GM12878 (cell line): ENCODE measurements at places on chromosomes 2 and 18.

GRCh38 chr2:21772624-21773023, 648.9 kb downstream of the TDRD15 start:
- DNase-seq = no peak

GRCh38 chr2:41400088-41400665, 647.6 kb upstream of the PKDCC start:
- no peak for DNase-seq

DNA sequence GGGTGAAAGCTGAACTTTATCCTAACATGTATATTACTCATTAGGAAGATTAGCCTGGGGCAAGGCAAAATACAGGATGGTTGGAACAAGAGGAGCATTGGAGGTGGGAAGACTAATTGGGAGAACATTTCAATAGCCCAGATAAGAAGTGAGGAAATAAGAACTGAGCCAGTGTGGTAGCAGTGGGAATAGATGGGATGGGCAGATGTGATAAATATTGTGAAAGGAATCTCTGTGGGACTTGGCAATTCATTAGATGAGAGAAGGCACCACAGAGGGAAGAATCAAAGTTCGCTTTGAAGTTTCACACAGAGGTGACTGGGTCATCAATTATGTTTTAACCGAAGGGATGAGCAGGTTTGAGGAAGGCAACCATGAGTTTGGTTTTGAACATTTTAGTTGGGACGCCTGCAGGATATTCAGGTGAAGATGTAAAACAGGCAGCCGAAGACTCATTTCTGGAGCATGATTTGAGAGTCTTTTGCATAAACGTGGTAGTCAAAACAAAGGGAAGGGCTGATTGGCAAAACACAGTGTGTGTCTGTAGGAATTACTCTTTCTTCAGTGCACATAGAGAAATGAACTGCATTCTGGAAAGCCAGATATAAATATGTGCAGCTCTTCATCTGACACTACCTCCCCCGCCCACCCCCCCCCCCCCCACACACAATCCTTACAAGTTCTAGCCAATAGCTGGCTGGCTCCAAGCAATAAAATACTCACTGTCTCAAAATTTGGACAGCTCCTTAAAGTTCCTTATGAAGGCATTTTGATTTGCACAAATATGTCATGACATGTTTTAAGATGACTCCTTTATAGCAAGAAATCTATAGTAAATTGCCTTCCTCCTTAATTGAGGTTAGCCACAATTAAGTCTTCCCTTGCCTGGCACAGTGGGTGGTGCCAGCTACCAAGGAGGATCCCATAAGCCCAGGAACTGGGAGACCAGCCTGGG, 1.9 kb upstream of the SLC1A4 start:
- peak; percentile 68 for DNase-seq

- DNase-seq = no peak
Measured at GRCh38 chr2:196442211-196442610, 197.3 kb upstream of the CCDC150 start.

DNA sequence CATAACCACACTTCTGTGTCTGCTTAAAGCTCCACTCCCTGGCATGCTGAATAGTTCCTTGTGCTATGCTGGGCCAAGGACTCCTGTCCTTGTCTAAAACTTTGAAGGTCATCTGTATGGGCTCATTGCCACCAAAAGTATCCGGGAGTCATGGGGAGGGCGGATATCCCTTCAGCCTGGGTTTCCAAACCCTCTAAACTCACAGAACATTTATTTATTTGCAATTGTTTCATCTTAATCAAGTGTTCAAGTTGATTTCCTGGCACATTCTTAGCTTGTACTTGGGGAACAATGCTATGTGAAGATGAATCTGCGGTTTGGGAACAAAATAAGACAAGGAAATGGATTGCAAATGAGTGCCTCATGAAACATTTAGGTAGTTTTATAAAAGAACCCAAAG, 1.8 kb downstream of the NOSTRIN start:
- no peak for DNase-seq

DNA sequence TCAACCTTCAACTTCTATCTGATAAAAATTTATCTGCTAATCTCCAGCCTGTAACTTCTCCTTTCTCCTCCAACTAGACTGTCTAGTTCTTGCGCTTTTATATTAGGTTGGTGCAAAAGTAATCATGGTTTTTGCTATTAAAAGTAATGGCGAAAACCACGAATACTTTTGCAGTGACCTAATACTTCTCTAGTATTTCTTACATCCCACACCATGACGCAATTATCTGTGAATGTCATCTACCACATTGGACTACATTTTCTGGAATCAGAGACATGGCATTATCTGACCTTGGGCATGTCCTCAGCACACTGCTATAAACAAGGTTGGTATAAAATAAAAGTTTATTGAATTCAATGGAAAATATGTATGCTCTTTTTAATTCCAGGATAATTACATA, 370.2 kb upstream of the LYPD1 start:
- no peak for DNase-seq

DNA sequence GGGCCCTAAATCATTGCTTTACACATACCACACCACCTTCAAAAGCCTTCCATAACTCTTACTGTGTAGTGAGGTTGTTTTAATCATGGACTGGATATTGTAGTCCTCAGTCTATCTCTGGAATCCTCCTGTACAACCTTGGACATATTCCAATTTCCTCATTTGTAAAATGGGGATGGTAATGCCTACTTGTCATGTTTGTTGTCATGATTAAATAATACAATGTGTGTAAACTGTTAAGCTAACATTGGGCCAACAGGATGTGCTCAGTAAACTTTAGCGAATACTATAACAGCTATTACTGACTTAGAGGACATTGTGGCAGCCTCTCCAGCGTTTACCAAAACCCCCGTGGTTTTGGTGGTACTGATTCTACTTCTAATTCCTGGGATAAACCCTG, 74.7 kb upstream of the PTPRM start:
- DNase-seq = no peak

- no peak for DNase-seq
Measured at GRCh38 chr2:63662028-63662804, 73.5 kb downstream of the MDH1 start.

DNA sequence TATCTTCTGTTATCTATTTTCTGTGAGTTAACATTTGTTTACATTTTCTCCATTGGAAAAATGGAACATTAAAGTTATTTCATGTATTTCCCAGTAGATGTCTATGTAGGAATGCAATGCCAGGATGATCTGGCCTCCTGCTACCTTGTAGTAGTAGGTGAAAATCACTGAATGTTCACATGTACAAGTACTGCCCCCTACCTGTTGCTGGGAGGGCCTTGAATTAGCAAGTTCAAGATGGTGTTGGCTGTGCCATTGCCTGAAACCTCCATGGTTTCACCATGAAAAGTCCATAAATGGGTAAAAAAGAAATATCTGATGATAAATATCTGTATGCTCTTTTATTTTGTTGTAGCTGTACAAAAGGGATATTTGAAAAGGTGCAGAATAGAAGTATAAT, 30.7 kb downstream of the XRCC5 start:
- DNase-seq = no peak

GRCh38 chr2:98241592-98241991, 104.7 kb upstream of the CNGA3 start:
- DNase-seq = no peak

DNA sequence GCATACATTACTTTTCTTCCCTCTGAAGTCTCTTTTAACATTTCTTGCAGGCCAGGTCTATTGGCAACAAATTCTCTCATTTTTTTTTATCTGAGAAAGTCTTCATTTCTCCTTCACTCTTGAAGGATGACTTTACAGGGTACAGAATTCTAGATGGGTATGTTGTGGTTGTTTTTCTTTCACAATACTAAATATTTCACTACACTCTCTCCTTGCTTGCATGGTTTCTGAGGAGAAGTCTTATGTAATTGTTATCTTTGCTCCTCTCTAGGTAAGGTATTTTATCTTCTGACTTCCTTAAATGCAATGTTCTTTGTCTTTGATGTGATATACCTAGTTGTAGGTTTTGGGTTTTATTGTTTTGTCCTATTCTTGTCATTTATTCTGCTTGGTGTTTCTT, 371.1 kb downstream of the FIGN start:
- no peak for DNase-seq

DNA sequence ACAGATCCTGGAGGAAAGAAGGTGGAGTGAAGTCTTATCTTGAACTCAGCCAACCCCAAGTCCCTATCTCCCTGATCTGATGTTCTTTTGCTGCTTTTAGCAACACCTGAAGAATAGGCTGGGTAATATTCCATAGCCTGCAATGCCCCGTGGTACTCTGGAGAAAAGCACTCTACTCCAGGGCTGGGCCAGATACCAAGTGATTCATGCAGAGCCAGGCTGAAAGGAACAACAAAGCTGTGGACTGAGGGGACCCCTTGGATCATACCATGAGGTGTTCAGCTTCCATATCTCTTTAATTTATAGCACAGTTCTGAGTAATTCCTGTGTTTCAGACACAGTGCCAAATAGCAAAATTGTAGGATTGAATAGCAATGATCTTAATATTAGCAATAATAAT, 130.6 kb downstream of the NXPH2 start:
- no peak for DNase-seq

DNA sequence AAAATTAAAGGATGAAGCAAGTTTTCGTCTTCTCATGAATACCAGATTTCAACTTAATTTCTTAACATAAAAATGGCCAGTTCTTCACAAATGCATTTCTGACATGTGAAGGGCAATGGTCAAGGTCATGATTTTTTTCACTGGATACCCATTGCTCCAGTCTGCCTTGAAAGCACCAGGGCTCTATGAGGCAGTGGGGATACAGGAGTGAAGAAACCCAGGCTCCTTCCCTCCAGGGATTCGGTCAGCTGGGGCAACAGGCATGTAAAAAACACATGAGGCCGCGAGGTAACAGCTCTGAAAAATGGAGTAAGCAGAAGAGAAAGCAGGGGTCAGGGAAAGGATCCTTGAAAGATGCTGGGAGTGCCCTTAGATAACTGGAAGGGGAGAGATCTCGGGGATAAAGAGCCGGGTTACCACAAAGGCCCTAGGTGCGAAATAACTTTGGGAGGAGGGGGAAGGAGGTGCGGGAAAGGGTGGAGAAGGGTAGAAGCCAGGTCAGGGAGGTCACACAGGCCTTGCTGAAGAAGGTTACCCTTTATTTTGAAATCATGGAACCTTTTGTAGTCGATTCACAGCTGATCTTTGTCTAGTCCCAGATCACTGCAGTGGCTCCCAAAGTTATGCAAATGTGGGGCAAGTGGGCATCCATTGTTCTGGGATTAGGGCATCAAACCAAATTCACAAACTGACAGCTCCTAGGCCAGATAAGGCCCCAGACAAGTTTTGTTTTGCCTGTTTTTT, 5.2 kb upstream of the SPRED2 start:
- no peak for DNase-seq

DNA sequence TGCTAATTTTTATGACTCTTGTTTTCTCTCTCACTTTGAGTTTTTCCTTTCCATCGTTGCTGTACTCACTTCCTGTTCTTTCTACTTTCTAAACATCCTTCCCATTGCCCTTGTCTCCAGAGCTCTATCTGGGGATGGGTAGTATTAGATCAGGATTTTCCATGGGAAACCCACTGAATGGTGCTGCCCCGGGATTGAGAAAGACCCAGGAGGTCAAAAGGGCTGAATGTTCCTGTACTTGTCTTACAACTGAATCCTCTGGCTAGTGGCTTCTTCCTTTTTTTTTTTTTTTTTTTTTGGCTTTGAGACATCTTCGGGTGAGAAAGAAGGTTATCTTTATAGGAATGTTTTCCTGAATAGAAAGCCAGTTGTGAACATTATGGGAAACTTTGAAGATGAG, 364.8 kb upstream of the SLC14A2 start:
- no peak for DNase-seq

- no peak for DNase-seq
Measured at GRCh38 chr2:70043252-70043875, 43.9 kb upstream of the PCBP1 start.

- no peak for DNase-seq
Measured at GRCh38 chr18:25648716-25649260, 296.8 kb upstream of the ZNF521 start.

GRCh38 chr2:190181123-190181669, 118.7 kb upstream of the MSTN start:
- no peak for DNase-seq

DNA sequence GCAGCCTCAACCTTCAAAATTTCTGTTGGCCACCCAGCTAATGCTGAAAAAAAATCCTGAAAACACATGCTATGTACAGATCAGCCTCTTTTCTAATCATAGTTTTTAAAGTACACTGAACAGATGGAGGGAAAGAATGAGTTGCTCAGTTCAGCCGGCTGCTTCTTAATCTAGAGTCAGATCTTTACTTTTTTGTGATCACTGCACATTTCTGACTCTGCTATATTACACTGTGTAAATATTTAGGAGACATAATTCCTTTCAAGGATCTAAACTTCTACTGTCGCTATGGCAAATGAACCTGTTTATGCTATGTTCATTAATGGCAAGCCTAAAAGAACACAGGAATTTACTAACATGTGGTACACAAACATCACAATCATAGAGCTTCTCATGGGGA, 114.2 kb downstream of the SRBD1 start:
- DNase-seq = no peak

- no peak for DNase-seq
Measured at GRCh38 chr2:156147594-156148330, 184.8 kb downstream of the NR4A2 start.

GRCh38 chr2:108575132-108575966, 41.1 kb downstream of the LIMS1 start:
- DNase-seq = peak; percentile 70

DNA sequence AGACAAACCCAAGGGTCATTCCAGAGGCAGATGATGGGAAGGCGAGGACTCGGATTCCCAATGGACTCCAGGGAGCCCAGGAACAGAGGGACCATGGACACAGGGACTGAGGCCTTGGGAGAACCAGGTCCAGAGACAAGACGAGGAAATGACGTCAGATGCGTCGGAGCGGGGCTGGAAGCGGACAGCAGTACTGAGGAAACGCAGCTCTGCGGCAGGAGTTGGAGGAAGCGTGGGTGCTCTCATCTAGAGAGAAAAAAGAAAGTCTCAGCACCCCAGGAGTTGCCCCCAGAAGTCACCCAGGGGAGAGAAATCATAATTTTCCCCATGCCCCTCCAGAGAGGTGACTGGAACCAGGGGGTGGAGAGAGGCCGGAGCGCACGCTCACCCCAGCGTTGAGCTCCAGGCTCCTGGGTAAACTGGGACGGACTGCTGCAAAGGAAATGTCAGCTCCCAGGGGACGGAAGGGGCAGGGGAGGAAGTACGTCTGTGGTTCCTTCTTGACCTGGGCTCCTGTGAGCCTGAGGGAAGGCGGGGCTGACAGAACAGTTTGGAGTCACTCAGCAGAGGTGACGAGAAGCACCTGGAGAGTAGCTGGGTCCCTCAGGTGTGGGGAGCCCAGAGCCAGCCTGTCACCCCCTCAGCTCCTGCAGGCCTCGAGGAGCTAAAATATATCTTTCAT, 44.7 kb downstream of the CMPK2 start:
- DNase-seq = no peak

GRCh38 chr2:229689307-229689839, 25.0 kb downstream of the DNER start:
- no peak for DNase-seq

GRCh38 chr18:79367989-79368388, 27.7 kb upstream of the NFATC1 start:
- DNase-seq = no peak

DNA sequence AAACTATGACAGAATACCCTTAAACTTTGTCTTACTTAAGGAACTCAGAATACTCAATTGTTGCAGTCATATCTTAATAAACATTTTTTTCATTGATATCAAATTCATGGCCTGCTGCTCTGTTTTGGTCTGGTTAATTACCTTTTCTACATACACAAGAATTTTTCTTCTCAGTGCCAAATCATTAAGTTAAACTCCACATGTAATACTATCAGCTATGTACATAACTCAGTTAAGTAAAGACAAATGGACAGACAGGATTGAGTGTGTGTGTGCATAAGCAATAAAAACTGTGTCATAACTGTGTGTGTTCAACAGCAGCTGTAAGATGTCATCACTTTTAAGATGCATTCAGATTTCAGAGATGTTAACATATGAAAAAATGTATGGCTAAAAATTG, 34.4 kb downstream of the VRK2 start:
- no peak for DNase-seq
